Breast epithelium (tissue), 4 donors: ENCODE measurements at places on chromosomes 6 and 20.

DNA sequence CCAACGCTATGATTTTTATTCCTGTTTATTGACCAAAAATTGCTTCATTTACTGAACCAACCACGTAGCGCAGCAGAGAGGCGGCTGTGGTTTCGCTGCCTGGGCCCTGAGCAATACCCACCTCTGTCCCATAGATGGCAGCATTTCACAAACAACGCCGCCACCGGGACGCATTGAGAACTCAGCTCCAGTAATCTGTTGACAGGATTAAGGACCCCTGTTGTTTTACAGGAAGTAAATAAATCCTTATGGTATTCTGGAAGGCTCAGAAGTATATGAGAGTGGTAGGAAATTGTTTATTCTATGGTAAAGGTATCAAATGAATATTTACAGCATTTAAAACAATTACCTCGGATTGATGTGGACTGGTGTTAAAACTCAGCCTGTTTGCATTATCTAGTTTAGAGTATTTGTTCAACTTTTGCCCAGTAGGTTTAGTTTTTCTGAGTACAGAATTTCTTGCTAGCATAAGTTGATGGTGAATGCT is 547.9 kb upstream of the SLC35B3 start:
- H3K27me3 ChIP-seq, result no peaks in the 10 kb centered on the region
- H3K27ac ChIP-seq, result no peak overlapping the region
- peak overlapping the region; percentile 50 for H3K4me3 ChIP-seq
- peak; percentile 67 for DNase-seq
- H3K4me1 ChIP-seq, result no peaks in the 10 kb centered on the region
- no peaks in the 10 kb centered on the region for H3K36me3 ChIP-seq

DNA sequence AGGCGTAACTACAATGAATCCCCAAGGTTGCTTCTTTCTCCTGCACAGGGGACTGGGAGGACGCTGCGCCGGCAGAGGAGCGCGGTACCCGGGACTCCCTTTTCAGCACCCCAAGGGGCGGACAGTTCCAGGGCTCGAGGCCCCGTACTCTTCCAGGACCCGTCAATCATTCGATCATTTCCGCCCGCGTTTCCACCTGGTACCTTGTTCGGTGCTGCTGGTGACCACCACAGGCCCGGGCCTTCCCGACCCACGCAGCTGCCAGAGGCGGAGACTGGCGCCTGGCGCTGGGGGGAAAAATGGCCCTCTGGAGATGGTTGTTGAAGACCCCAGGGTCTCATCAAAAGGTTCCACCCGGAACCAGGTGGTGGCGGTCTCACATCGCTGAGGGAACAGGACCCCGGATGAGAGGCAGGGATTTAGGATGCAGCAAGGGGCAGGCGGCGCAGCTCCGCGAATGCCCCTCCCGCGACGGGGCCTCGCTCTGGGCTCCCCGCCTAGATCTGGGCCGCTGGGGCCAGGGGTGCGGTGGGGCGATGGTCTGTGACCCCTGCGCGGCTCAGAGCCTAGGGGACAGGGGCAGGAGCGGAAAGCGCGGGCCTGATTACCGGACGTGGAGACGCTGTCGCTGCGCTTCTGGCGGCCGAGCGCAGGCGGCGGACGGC is 744 bp downstream of the VSX1 start:
- no peak for DNase-seq
- H3K27ac ChIP-seq, result no peak overlapping the region
- H3K4me1 ChIP-seq, result peaks cover 20% of the 10 kb centered on the region

GRCh38 chr20:36824142-36824940 is 50.8 kb upstream of the DSN1 start:
- peaks cover 4% of the 10 kb centered on the region for H3K4me1 ChIP-seq
- no peaks in the 10 kb centered on the region for H3K27me3 ChIP-seq
- no peak for DNase-seq
- peaks cover 6% of the 10 kb centered on the region for H3K36me3 ChIP-seq
- no peak overlapping the region for H3K27ac ChIP-seq

DNA sequence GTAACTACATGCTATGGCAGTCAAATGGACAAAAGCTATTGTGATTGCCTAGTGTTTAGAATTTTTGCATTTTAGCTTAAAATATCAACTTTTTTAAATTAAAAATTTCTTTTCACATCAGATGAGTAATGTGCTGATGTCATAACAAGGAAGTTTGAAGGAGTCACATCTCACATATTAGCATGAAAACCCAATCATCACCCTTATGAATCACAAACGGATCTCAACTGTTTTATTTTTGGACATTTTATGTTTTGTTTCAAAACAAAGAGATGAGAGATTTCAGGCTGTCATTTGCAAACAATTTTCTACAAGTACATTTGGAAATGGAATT is 53.6 kb upstream of the TRERF1 start:
- H3K4me1 ChIP-seq, result no peaks in the 10 kb centered on the region
- H3K27ac ChIP-seq, result no peak overlapping the region
- H3K4me3 ChIP-seq, result no peak overlapping the region
- no peak for DNase-seq
- H3K27me3 ChIP-seq, result no peaks in the 10 kb centered on the region
- no peaks in the 10 kb centered on the region for H3K36me3 ChIP-seq

DNA sequence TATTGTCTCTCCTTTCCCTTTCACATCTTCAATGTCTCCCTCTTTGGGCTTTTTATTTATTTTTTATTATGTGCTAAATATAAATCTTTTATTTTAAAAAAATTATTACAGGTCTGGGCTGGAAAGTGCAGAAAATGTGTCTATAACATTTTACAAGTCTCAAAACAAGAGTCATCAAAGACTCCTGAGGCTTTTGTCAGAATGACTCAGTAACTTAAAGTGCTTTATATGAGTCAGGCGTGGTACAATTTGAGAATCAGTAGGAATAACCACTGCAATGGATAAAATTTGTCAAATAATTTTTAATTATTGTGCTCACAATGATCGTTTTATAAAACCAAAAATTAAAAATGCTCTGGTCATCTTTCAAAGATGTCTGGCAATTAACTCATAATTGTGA is 193.9 kb downstream of the MMUT start:
- H3K36me3 ChIP-seq, result no peaks in the 10 kb centered on the region
- no peak overlapping the region for H3K27ac ChIP-seq
- no peaks in the 10 kb centered on the region for H3K27me3 ChIP-seq
- no peak overlapping the region for H3K4me3 ChIP-seq

DNA sequence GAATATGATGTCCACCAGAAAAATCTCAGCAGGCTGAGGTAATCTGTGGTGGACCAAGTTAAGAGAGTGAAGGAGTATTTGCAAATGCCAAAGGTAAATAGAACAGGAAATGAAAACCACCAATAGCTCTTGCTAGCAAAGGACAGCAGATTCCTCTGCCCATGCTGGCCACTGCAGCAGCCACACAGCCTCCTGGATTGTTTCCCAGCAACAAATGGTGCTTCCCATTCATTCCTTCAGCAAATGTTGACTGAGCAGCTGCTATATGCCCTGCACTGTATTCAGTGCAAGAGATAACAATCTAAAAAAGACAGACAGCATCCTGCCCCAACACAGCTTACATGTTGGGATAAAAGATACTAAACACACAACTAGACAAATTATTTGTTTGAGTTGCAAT is 11.0 kb downstream of the ROS1 start:
- DNase-seq, result no peak
- no peaks in the 10 kb centered on the region for H3K4me1 ChIP-seq
- no peak overlapping the region for H3K4me3 ChIP-seq
